ENCODE measurements at places on chromosomes 11 and 22.

GRCh38 chr22:27639248-27640086 is 162.1 kb downstream of the MN1 start:
- DNase-seq = no peak

- no peak for DNase-seq
These were observed 1294.8 kb downstream of the TBC1D22A start for GRCh38 chr22:48057116-48057835.

- DNase-seq = no peak
These were observed 26.1 kb downstream of the SMCO4 start for GRCh38 chr11:93517041-93517440.

DNA sequence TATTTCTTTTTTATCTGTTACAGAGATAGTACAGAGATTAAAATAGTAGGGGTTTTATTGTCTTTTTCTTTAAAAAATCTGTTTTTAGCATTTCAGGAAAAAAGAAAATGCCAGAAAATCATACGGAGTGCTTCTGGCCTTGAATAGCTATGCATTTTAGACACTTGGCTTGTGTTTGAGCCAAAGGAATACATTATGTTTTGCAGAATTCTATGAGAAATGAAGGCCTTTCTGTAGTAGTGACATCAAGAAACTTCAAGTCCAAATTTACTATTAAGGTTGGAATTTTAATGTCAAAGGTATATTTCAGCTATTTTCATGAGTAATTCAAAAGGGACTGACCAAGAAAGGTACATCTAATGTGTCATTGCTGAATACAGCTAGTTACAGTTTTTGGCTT is 56.3 kb upstream of the DDI1 start:
- DNase-seq = no peak

DNA sequence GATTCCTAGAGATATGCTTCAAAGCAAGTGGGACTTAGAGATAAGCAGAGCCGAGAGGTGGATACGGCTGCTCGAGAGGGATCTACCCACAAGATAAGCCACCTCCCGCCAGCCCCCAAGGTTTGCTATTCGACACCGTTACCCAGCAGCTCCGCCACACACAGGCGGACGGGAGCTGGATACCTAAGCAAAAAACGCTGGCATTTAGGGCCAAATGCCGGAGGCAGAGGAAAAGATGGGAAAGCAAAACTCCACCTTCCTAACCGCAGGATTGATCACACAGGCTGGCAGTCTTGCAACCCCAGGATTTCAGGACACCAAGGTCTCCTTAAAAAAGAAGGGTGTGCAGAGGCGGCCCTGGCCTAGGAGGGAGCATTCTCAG is 709 bp downstream of the FTH1 start:
- DNase-seq = no peak

DNA sequence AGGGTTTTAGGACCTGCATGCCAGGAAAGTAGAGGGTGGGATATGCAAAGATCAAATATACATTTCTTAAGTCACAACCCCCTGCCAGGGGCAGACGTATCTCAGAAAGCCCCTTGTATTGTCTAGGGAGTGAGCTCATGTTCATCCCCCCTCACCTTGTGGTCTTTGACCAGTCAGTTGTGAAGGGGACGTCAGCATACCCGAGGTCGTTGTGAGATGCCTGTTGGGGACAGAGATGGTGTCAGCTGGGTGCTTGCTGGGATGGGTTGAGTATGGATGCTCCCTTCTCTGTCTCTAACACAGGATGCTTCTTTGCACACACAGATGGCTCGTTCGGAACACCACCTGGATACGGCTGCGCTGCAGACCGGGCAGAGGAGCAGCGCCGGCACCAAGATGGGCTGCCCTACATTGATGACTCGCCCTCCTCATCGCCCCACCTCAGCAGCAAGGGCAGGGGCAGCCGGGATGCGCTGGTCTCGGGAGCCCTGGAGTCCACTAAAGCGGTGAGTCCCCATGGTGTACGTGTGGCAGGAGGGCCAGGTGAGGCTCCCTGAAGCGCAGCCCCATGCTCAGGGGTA is 73.3 kb downstream of the BCR start:
- no peak for DNase-seq

GRCh38 chr11:18364495-18365073 is 29.8 kb upstream of the LDHA start:
- DNase-seq = no peak

All from CD4-positive, alpha-beta T cell (primary cell).